NCI-H345 (cell line): ENCODE measurements at places on chromosomes 1 and 21.

GRCh38 chr1:155527677-155528076 lies 34.9 kb downstream of the ASH1L start:
- DNase-seq, result no peak

DNA sequence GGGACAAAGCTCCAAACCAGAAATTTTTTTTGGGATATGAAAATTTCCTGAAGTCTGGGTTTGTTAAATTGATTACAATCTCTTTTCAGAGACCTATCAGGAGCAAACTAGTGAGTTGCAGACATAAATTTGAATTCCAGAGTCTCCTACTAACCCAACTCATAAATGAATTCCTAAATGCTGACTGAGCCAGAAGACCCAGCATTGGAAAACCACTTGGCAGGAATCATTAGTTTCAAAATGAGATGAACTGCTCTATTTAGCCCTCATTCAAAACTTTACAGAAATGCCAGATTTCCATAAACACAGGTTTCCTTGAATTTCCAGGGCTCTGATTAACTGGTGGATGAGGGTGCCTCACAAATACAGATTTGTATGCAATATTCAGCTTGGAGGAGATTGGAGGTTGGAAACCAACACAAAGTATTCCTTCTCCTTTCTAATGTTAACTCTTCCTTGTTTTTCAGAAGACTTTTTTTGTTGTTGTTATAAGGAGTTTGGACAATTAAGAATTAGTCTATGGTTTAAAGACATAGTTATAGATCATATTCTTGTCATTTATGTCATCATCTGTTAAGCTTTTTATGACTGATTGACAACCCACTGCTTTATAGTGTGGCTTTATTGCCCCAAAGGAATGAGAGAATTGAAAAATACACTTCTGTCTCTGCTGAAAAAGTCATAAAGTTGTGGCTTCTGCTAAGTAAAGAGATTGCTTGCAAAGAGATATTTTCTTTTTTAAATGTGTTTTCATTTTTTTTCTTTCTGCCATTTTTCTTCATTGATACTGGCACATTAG lies 222.8 kb downstream of the HLX start:
- no peak for DNase-seq

DNA sequence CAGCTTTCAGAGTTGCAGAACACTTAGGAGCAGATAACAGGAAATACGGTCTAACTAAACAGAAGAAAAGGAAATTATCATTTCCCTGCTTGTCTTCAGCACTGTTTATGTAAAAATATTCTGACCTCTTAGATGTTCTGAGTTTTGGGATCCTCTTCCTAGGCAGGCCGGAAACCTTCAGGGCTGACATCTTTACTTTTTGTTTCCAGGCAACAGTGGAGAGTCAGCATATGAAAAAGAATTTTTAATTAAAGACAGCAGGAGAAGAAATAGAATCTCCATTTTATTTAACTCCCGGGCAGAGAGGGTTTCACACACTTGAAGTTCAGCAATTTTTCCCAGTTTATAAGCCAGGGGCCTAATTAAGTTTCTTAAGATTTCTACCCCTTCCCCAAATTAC lies 5.1 kb upstream of the RIPPLY3 start:
- no peak for DNase-seq

DNA sequence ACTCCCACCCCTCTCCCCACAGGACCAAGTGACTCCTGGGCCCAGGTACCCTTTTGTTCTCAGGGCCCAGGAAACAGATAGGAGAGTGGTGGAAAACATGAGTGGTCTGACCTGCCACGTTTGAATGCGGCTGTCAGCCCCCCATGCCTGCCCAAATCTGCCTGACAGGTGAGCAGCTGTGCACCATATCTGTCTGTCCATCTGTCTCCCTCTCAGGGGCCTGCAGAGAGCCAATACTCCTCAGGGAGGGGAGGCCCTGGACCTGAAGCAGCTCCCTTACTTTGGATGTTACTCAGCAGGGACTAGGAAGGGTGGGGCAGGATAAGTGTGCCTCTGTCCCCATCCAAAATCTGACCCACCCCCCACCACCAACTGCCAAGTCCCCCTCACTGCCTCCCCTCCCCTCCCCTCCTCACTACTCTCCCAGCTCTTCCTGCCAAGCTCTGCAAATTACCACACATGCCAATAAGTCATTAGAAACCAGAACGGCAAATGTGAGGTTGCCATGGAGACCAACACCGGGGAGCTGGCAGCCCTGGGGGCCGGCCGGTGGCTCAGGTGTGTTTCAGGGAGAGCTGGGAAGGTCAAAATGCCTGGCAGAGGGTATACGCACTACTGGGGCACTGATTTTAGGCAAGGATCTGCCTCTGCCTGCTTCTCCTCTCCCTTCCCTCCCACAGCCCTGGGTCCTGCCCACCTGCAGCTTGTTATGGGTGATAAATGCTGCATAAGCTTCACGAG lies 11.5 kb downstream of the LRRN2 start:
- DNase-seq, result peak; percentile 59

- no peak for DNase-seq
Measured at GRCh38 chr1:57886376-57886775, 462.5 kb upstream of the DAB1 start.

- DNase-seq, result no peak
Measured at GRCh38 chr1:225694151-225694603, 41.3 kb upstream of the ENAH start.

GRCh38 chr1:229440851-229441537 lies 7.1 kb upstream of the ACTA1 start:
- no peak for DNase-seq

DNA sequence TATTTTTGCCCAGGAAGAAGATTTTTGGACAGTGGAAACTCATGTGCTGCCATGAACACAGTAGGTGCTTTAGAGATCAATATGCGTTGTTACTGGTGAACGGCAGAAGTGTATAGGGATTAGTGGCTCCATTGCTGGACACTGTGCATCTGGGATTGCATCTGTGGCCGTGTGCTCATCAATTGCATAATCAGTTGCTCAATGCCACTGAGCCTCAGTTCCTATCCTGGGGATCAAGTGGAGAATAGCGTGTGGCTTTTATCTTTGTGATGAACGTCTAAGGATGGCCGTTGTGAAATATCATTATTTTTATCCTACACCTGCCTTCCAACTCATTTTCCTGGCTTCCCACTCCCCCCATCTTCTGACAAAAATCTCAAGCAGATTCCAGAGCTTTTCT lies 5.4 kb downstream of the TNN start:
- DNase-seq, result no peak

- no peak for DNase-seq
Measured at GRCh38 chr1:17097147-17097546, 22.1 kb downstream of the PADI2 start.

- DNase-seq, result peak; percentile 70
Measured at GRCh38 chr1:103106426-103107341, 1.6 kb downstream of the COL11A1 start.

GRCh38 chr1:94017155-94017829 lies 103.7 kb downstream of the ABCA4 start:
- no peak for DNase-seq

- no peak for DNase-seq
Measured at GRCh38 chr1:89149229-89149628, 23.3 kb upstream of the GBP2 start.

GRCh38 chr1:222049176-222049575 lies 307.3 kb upstream of the DUSP10 start:
- no peak for DNase-seq

DNA sequence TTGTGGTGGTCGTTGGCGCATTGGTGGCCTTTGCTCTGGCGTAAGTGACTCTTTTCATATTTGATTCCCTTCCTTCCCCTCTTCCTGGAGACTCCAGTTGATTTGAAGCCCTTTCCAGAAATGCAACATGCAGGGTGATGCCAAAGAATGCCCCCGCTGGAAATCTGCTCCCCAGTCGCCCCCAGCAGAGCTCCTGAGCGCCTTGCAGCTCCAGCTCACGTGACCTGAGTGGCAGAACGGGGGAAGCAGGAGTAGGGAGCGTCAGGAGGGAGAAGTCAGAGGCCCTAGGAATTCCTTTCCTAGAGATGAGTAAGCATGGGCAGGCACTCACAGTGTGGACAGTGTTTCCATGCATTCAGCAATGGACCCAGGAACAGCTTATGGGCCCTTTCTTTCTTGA lies 255.9 kb downstream of the CACNA1E start:
- no peak for DNase-seq

GRCh38 chr1:16484501-16484835 lies 29.6 kb downstream of the RNU1-1 start:
- DNase-seq, result no peak

GRCh38 chr1:9835758-9836631 lies 12.2 kb upstream of the CLSTN1 start:
- peak; percentile 16 for DNase-seq

DNA sequence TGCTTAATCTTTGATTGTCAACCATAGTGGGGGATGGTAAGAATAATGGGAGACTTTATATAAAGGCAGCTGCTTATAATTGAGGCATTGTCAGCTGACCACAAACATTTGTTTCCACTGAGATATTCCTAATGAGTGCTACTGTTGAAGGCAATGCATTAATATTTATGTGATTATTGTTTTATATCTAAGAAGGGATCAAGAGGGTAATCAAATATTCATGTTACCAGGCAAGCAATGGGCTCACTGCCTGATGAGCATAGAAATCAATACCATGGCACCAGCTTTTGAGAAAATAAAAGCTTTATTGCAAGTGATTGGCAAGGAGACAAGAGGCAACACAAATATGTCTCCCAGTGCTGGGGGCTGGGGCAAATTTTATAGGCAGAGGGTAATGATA lies 706.7 kb upstream of the ADAMTS5 start:
- DNase-seq, result no peak

DNA sequence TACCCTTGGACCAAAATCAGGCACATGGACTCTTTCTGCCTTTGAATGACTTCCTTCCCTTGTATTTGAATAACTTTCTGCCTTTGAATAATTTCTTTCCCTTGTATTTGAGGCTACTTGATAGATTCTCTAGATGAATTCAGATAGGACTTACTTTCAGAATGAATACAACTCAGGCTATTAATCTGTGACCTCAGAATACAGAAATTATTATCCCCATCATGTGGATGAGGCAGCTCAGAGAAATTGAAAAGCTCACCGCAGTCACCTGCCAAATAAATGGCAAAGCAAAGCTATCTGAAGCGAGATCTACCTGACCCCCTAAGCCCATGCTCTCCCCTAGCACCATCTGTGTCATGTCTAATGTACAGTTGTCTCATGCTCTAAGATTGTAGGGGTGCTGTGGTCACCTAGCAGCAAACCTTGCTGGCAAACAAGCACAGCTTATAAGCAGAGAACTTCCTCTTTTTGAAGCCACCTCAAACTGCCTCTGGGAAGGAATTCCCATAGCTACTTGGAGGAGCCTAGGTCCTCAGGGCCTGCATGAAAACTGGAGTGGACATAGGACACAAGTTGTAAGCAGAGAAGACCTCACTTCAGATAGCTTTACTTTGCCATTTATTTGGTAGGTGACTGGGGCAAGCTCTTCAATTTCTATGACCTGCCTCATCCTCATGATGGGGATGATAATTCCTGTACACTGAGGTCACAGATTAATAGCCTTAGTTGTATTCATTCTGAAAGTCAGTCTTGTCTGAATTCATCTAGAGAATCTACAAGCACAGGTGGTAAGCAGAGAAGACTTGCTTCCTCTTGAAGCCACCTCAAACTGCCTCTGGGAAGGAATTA lies 66.1 kb downstream of the FASLG start:
- DNase-seq, result no peak

DNA sequence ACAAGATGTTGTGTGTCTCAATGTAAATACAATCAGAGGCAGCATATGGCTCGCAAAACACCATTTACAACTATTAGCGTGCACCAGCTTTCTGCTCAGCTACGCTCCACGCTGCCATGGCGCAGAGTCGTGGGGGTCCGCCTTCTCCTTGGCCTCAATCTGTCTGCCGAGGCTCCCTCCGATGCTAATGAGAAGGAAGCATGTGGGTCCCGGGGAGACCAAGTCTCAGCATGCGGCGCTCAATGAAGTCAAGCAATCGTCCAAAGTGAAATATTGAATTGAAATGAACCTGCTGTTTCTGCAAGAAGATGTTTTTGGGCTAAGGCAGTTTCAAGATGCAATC lies 228.9 kb downstream of the TOMM20 start:
- DNase-seq, result no peak

DNA sequence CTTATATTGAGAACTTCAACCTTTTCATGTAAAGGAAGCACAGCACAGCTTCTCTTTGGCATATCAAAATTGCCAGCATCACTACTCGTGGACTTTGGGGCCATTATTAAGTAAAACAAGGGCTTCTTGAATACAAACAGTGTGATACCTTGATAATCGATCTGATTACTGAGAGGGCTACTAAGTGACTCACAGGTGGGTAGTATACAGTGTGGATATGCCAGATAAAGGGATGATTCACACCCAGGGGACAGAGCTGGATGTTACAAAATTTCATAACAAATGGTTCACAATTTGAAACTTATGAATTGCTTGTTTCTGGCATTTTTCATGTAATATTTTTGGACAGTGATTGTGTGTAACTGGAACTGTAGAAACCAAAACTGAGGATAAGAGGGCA lies 15.4 kb downstream of the HDAC1 start:
- no peak for DNase-seq

- DNase-seq, result no peak
Measured at GRCh38 chr1:77732090-77732489, 27.6 kb downstream of the USP33 start.

- no peak for DNase-seq
Measured at GRCh38 chr21:28794371-28794851, 198.3 kb downstream of the LTN1 start.

DNA sequence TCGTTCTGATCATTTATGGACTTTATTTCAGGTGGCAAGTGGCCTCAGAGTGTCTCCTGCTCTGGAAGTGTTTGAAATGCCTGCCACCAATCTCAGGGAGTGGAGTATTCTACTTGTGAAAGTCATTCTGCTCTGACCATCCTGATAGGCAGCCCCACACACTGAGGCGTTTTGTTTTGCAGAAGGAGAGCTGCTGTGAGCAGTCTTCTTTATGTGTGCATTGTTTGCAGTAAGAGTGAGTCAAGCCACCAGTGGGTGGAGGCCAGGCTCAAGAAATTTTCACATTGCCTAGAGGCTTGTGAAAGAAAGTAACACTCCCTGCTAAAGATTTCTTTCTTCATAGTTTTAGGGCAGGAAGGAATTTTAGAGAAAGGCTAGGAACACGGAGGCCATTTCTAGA lies 204.4 kb downstream of the SLC35F3 start:
- peak; percentile 8 for DNase-seq

GRCh38 chr21:31184459-31184858 lies 146.2 kb upstream of the KRTAP19-8 start:
- no peak for DNase-seq

DNA sequence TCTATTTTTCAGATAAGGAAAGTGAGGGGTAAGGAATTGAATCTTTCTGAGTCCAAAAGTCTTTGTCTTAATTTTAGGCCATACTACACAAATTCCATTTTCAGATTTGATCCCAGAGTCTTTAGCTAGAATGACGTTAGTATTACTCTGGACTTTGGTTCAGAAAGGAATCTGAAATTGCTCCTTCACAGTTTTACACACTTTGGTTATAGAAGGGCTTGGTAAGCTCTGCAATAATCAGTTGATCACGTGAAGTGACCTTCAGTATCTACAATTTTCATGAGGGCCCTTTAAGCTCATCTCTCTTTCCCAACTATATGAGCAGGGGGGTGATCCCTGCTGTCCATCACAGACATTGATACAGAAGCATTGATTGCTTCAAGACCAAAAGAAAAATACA lies 103.4 kb upstream of the ESRRG start:
- no peak for DNase-seq

GRCh38 chr1:115833856-115834255 lies 7.1 kb downstream of the NHLH2 start:
- no peak for DNase-seq
